Hematopoietic multipotent progenitor cell treated with erythropoietin and hydrocortisone succinate and interleukin-3 and kit ligand, for 4 days (in vitro differentiated cells): ENCODE measurements at places on chromosomes 6 and 20.

DNA sequence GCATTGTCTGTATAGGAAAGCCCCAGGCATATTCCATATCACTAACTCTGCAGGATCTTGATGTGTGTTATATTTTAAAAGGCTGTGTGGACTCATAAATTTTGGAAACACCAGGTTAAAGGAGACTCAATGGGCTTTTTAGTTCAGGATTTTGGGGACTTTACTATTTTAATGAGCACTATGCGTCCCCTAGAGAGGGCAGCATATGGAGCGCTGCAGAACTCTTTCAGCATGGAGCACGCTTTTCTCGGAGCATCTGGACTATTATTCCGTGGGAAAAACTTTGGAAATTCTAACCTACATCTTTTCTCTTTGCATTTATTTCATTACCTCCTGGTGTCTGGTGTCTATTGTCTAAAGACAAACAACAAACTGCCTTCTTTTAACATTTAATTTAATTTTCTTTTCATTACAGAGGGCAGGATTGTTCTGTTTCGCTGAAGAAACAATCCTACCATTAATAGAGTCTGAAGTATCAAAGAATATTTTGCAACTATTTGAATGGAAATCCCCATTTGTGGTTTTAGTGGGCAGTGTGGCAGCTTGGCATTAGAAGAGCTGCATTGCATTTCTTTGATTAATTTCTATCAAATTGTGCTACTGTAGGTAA, 399.9 kb upstream of the HSF2 start:
- DNase-seq: no peak

DNA sequence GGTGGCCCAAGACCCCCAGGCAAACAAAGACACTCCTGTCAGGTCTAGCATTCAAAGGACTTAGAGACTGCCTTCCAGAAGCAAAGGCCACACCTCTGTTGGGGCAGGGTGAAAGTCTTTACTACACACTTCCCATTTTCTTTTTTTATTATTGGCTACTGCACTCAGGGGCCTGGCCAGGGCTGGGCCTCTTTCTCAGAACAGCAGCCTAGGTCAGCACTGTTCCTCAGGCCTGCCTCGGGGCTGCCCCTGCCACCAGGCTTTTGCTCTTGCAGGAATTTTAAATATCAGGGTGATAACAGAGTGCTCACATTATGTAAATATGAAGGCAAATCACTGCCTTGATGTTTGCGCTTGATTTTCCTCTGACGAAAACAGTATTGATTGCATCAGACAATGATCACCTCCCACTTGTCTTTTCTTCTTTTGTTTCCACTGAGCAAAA, 18.5 kb downstream of the GSTA4 start:
- DNase-seq: peak; percentile 16

DNA sequence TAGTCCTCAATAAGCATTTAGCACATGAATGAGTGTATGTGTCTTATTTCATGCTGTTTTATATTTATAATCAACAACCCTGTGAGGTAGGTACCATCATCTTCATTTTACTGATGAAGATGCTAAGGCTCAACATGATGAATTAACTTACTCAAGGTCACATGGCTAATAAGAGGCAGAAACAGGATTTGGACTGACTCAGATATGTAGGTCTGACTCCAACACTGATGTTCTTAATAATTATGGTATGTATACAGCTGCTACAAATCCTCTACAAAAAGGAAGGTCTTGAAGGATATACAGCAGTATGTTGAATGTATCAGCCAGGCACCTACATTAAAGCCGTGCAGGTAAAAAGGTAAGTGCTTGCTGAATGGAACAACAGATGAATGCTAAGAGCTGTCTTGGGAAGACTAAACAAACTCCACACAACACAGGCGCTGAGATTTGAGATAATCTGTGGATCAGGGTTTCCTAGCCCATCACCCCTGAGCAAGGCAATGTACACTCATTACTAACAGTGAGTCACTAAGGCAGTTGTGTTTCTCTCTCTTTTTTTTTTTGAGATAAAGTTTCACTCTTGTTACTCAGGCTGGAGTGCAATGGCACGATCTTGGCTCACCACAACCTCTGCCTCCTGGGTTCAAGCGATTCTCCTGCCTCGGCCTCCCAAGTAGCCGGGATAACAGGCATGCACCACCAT, 31.9 kb downstream of the TTI1 start:
- DNase-seq: no peak

- DNase-seq: no peak
These were observed 47.0 kb upstream of the PCSK2 start for GRCh38 chr20:17179840-17180239.

DNA sequence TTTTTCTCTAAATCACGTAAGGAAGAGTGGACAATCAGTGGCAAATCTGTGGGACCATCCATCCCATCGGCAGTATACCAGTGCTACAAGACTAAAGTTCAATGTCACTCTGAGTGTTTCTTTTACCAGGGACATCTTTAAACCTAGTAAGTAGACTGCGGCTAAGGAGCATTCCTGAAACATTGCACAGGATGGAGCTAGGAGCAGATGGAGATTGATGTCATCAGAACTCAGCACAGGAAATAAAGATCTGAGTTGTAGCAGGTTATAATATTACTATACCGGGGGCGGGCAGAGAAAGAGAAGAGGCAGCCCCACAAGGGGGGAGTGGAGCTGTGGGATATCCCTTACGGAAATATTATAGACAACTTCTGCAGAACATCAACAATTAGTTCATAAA, 162.1 kb downstream of the MTFR2 start:
- no peak for DNase-seq

- DNase-seq: peak; percentile 72
These were observed 32.2 kb upstream of the ERVFRD-1 start for GRCh38 chr6:11143394-11144371.

GRCh38 chr20:47490795-47491194, 10.9 kb upstream of the NCOA3 start:
- peak; percentile 52 for DNase-seq

DNA sequence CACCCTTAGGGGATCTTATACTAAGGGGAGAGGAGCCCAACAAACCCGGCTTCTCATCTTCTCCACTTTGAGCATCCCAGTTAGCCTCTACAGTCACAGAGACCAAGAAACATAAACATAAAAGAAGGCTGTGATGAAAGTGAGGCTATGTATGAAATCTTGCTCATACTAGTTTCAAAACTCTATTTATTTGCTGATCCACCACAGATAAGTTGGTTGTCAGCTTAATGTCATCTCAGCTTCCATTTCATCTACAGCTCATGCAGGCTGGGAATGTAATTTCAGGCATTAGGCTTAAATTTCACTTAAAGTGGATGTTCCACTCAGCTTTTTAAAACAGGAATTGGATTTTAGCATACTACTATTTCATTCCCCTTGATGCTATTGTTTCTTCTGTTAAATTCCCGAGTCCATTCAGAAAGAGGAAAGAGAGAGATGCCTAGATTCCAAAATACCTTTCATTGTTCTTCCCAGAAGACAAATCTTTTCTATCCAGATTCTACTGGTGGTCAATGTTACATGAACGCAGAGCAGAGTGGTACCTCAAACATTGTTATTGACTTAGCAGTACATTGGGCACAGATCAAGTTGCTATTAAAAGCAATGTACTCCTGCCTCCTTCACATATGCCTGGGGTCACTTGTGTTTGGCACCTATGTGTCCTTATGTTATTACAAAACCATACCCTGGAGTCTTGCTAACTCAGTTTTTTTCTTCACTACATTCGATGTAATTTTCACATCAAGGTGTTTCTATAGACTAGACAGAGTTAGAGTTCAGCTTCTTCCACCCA, 149.0 kb downstream of the HACE1 start:
- DNase-seq: no peak

GRCh38 chr6:36821581-36822335, 17.5 kb downstream of the CPNE5 start:
- DNase-seq: no peak

GRCh38 chr6:1311400-1312202, at the start of gene FOXQ1:
Gene FOXQ1, plus strand, starts transcription at chr6:1312098. Its CDS starts 607 bp downstream, at chr6:1312705.
- peak; percentile 26 for DNase-seq

DNA sequence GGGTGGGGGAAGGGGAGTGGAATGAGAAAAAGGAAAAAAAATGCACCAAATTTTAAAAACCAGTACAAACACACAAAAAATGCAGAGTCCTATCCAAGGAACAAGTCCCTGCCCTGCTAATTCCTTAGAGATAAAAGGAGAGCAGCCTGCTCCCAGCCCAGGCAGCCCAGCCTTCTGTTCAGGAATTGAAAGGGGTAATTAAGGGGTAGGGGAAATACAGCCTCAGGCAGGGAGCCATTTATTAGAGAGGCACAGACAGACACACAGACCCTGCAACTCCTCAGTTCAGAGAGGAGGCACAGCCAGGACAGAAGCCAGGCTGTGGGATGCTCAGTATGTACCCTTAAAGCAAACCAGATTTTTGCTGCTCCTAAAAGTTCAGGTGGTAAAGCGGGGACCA, 137.2 kb downstream of the EYA2 start:
- DNase-seq: no peak

DNA sequence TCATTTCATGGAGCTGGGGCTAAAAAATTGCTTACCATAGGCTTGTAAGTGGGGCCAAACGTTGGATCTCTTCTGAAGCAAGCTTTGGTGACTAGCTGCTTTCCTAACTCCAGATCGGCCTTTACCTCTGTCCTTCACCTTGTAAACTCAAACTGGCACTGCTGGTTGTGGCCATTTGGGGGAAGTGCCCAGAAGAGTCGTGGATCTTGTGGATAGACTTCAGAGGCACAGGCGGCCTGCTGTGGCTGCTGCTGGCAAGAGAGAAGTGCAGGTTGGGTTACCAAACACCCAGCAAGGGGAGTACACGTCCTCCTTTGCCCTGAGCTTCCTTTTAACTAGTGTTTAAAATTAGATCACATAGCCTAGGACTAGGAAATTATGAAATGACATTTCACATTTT, 36.8 kb upstream of the KLHL31 start:
- DNase-seq: peak; percentile 19

DNA sequence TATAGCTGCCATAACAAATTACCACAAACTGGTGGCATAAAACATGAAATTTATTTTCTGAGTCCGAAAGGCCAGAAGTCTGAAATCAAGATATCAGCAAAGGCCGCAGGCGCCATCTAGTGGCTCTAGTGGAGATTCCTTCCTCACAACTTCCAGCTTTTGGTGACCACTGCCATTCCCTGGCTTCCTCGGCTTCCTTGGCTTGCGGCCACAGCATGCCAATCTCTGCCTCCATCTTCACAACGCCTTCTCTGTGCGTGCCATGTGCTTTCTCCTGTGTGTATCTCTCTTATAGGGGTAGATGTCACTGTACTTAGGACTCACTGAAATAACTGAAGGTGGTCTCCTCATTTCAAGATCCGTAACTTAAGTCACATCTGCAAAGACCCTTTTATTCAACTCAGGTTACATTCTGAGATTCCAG, 5.4 kb upstream of the PLAGL1 start:
- peak; percentile 92 for DNase-seq

- DNase-seq: no peak
These were observed 782 bp upstream of the FOXA2 start for GRCh38 chr20:22584922-22585785.

- DNase-seq: no peak
These were observed 27.9 kb upstream of the TSPYL1 start for GRCh38 chr6:116307633-116308032.

- DNase-seq: peak; percentile 25
These were observed 98.3 kb downstream of the EDN3 start for GRCh38 chr20:59398537-59399205.
